ENCODE measurements at places on chromosomes 12 and 14.

GRCh38 chr14:67727361-67727760 is 25.7 kb downstream of the RDH12 start:
- DNase-seq: no peak

DNA sequence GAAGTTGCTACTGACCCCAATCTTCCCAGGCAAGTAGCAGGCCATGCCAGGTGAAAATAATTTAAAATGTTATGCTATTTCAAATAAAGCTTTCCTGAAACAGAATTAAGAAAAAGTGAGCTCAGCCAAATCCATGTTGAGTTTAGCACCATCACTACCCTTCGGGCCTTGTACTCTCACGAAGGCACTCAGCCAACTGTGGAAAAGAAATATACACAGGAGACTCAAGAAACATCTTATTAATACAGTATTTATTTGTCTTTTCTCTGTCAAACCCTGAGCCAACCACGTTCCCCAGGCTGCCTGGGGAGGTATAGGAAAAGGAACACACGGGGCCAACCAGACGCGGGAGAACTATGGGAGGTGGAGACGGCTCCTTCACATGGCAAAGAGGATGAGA is 10.9 kb downstream of the ATP5MC2 start:
- DNase-seq: no peak

DNA sequence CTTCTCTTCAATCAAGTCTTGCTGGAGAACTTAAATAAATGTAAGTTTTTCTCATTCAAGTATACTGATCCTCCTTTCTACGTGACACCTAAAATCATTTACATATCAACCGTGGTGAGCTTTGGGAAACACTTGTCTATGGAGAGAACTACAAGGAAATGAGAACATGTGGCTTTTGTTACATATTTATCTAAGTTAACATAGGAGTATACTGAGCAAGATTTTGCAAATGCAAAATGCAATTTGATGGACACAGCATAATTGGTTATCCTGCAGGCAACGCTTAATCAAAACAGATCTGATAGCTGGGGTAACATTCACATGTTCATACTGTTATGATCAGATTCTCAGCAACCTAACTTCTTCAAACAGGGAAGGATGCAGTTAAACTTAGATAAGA is 376.3 kb downstream of the TMEM132D start:
- DNase-seq: no peak

DNA sequence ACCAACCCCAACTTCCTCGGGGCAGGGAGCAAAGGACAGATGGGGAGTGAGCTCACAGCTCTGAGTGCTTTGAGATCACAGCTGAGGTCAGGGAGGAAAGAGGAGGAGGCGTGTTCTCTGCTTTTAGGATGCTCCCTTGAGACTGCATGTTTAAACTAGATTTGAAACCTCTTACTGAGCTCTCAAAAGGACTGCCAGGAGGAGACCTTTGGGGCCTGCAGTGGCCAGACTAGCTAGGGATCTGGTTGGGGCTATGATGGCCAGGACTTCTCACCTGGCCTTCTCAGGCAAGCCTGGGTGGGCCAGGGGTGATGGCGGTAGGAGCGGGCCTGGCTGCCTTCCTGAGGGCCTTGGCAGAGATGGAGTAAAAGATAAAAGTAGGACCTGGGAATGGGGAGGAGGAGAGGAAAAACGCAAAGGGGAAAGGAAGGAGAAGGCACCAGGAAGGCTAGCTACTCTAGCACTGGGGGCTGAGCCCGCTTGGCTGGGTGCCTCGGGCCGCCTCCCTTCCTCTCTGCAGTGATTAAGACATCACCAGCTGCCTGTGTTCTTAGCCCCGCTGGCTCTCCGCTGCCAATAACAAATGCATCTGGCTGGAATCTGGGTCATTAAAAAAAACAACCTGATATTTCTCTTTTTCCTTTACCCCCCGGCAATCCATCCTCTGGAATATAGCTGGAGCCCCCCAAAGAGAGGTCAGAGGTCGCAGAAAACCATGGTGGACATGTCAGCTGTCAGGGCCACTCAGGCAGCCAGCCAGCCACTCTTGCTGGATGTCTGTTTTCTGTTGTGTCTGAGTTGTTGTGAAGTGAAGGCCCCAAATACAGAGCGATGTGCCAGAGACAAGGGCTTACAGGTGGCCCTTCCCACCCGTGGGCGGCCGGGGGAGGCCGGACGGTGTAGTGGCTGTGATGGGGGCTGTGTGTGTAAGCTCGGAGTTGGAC is 141.3 kb downstream of the TSPAN9 start:
- DNase-seq: peak; percentile 38

DNA sequence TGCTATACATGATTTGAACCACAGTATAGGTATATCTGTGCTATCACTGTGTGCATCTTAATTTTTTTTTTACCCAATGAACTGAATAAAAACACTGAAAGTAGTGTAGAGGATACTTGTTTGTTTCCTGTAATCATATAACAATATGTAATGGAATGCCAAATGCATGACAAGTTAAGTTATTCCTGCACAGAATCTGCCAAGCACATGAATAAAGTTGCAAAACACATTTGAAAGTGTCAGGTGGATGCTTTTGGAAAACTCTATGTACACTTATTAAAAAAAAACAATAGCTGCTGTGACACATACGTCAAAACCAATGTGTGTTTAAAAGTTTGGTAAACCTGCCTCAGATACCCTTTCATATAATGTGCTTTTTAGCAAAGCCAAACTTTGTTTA is 1638.1 kb upstream of the SEL1L start:
- DNase-seq: no peak

GRCh38 chr14:38420048-38420447 is 164.2 kb upstream of the CLEC14A start:
- no peak for DNase-seq

DNA sequence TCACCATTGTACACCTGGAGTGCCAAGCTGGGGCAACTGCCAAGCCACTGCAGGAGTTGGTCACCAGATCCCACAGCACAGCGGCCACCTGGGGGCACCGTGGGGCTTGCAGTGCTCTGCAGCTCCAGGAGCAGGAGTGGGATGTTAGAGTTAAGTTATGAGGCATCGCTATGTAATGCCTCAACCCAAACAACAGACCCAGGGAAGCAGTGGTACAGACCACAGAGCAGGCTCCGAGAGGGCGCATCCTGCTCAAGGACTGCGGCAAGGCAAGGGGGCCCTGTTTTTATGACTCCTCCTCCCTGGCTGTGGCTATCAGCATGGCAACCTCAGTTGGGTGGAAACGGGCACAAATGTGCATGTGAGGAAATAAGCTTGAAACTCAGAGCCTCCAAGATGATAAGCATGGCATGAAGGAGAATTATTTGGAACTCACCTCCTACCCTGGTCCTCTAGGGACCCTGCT is 63.1 kb downstream of the ARL6IP4 start:
- peak; percentile 92 for DNase-seq

DNA sequence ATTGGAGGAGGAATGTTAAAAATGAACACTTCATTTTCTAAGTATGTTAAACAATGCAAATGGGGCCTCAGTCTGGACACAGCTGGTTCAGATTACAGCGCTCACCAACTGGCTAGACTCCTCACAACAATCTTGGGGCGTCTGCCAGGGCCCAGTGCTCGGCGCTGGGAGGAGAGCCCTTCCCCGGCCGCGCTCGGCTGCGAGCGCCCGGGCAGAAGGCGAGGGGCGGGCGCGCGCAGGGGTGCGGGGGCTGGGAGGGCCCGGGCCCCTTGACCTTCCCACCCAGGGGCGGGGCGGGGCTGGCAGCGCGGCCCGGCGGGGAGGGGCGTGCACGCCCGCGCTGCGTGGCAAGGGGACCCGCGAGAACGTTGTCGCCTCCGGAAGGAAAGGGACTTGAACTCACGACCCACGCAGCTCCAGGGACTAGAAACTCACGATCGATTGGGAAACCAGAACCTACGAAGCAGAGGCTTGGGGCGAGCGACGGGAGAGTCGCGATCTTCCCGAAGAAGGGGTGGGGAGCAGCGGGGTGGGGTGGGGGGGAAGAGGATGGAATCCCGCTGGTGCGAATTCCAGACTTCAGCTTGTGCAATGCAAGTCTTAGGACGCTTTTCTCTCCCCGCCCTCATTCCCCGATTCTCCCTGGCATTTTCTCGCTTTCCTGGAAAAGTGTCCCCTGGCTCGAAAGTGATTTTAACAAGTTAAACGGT is at the start of gene FBLN5:
FBLN5 (minus strand) TSS at position 220 of the 710 bp plus-strand sequence. CDS start 465 bp downstream, outside the sequence.
- peak; percentile 61 for DNase-seq

DNA sequence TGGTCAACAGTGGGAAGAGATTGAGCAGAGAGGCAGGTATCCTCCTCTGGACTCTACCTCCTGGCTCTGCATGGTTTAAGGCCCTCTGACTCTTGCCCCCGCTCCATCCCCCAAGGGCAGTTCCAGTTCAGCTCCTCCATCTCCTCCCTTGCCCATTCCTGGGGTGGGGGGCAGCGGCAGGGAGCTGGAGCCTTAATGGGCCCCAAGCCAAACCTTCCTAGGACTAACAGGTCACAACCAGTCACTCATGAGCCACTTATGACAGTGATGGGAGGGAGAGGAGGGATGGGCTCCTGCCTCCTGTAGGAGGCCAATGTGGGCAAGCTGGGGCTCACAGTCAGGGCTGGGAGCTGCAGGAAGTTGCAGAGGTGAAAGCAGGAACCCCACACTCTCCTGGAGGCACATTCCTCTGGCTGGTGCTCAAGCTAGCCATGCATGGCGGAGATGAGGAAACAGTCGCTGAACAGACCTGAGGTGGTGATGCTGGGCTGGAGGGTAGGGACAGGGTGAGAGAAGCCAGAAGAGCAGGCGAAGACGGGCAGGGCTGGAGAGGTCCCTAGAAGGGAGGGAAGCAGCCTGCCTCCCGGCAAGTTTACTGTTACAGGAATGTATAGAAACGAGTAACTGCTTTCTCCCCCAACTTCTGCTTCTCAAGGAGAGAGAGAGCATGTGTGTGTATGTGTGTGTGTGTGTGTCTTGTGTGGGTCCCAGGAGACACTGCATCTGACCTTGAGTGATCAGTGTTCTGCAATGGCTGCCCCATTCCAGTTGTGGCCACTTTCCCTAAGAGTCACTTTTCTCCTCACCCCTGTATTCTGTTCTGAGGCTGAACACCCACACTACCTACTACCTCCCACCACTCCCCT is 5.0 kb upstream of the RAPGEF3 start:
- DNase-seq: no peak

DNA sequence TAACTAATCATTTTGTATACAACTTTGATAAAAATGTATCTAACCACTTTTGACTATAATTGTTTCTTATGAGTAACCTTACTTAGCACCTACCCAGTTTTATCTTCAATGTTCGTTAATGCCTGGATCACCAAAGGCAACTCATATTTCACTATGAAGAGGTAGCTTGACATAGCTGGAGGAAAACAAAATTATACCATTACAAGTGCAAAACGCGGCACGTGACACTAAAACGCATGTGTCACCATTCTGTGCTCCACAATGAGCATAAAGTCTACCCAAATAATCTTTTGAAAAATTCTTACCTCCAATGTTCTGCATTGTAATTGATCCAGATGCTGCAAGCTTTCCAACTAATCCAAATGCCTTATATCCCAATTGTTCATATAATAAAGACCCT is 5.8 kb downstream of the SLC38A2 start:
- no peak for DNase-seq

GRCh38 chr12:113929312-113929989 is 36.7 kb downstream of the RBM19 start:
- peak; percentile 69 for DNase-seq

DNA sequence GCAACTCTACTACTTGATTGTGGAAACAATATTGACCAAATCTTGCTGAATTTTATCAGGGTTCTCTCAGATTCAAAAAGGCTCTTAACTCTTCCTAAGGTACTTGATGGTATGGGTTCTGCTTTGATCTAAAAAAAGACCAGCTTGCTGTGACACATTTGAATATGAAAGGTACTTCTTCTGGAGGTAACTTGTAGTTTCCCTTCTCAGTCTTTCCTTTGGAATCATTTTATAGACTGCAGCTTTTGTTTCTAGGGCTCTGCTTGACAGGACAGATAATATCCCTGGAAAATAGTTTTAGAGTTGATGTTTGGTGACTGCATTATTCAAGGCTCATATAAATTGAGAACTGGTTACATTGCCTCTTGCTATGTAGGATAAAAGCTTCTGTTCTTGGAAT is 251.9 kb downstream of the FUT8 start:
- DNase-seq: no peak

DNA sequence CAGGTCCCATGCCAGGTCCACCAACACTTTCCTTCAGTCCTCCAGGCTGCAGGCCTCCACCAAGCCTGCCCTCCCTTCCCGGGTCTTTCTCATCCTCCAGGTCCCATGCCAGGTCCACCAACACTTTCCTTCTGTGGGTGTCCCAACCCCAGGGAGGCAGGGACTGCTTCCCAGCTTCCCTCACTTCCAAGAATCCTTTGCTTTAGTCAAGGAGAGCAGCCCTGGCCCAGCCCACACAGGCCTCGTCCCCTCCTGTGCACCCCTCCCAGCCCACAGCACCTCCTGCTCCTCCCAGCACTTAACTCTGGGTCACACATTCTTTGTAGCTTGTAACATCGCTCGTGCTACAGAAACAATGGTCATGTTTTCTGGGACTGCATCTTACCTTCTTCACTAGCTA is 72.9 kb downstream of the TESC start:
- no peak for DNase-seq

GRCh38 chr12:95805864-95806671 is 15.5 kb upstream of the NTN4 start:
- DNase-seq: peak; percentile 97

DNA sequence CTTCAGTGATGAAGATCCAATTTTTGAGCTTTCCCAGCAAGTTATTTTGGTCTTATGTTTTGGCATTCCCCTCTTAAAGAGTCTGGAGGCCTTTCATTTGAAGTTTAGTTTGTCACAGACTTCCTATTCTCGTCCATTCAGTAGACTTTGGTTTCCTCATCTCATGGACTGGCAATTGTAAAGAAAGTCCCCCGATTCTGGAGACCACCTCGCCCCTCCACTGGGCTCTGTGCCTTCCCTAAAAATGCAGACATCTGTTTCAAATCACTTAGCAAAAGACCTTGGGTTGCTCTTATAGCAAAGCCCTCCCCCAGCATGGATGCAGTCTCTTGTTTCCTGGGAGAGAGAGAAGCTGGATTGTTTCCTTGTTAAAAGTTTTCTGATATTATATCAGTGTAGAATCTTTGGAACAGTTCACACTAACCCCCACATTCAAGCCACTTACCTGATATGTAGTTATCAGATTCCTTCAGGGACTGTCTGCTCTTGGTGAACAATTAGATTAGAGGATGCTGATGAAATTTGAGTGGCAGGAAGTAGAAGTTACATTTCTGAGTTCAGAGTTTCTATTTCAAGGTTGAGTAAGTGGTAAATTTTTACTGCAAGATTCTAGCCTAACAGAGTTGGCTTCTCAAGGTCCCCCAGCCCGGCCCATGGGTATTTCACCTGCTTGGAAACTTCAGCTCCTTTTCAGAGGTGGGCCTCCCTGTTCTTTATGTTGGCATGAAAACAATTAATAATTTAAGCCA is 56.3 kb downstream of the PLXNC1 start:
- no peak for DNase-seq

DNA sequence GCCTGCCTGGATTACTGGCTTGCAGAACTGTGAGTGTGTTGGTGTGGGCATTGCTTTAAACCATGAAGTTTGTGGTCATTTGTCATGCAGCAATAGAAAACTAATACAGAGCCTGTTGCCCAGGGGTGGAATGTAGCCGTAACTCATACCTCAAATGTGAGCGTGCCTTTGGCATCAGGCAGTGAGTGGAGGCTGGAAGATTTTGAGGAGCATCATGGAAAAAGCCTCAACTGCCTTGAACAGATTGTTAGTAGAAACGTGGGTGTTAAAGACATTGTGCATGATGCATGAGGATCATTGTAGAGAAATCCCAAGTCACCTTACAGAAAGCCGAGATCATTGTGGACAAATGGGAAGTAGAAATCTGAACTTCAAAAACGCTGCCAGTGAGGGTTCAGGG is 580.5 kb downstream of the AACS start:
- DNase-seq: no peak
